Activated naive CD4-positive, alpha-beta T cell treated with anti-CD3 and anti-CD28 coated beads, Interleukin-2, amount 10 ng/mL, durations not matched to agents 7 days and 5 days (primary cell): ENCODE measurements at places on chromosomes 12 and 14.

GRCh38 chr14:106845286-106846087 is 1319.1 kb downstream of the TMEM121 start:
- no peak overlapping the region for H3K27ac ChIP-seq
- peak; percentile 50 for DNase-seq
- no peaks in the 10 kb centered on the region for H3K36me3 ChIP-seq
- peak overlapping the region; percentile 81 for H3K4me3 ChIP-seq
- H3K27me3 ChIP-seq = peaks cover 19% of the 10 kb centered on the region

- peaks cover 32% of the 10 kb centered on the region for H3K27me3 ChIP-seq
- no peak overlapping the region for H3K27ac ChIP-seq
- no peaks in the 10 kb centered on the region for H3K36me3 ChIP-seq
Observed at GRCh38 chr14:74346341-74346740, 1.9 kb upstream of the VRTN start.

- H3K4me3 ChIP-seq = peak overlapping the region; percentile 75
- H3K4me1 ChIP-seq = peaks cover 69% of the 10 kb centered on the region
- no peaks in the 10 kb centered on the region for H3K36me3 ChIP-seq
- peak; percentile 94 for DNase-seq
- peaks cover 51% of the 10 kb centered on the region for H3K27me3 ChIP-seq
Observed at GRCh38 chr12:6778574-6779550, 6.5 kb downstream of the LAG3 start.

GRCh38 chr14:93332397-93332852 is 411 bp downstream of the BTBD7 start:
- H3K4me3 ChIP-seq = peak overlapping the region; percentile 94
- H3K27ac ChIP-seq = peak overlapping the region; percentile 92
- peaks cover 2% of the 10 kb centered on the region for H3K27me3 ChIP-seq

- DNase-seq = no peak
- H3K36me3 ChIP-seq = no peaks in the 10 kb centered on the region
- H3K4me3 ChIP-seq = no peak overlapping the region
- H3K27ac ChIP-seq = no peak overlapping the region
Observed at GRCh38 chr14:96598332-96598928, 96.2 kb downstream of the PAPOLA start.

DNA sequence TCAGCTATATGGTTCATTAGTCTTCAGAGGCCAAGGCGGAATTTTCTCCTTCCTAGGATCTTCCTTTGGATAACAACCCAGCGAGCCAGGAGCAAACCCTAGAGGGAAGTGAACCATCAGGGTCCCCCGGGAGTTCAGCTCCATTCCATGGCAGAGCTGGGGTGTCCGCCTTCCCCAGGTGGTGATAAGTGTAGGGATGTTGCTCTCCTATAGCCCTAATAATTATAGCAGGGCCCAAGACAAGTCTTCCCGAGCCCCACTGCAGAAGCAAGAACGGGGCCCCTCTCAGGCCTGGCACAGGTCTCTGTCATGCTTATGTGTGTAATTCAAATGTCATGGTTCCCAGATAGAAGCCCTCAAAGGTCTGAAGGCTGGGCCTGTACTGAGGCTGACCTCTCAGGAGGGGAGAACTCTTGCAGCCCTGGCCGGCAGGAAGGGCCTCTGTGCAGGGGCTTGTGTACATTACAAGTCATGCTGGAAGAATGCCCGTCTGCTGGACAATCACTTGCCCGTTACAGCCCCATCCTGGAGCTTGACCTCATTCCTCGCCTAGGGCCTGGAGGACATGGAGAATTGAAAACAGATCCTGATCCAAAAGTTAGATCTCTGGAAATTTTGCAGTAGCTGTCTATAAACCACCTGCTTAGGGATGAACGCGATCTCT is 17.3 kb downstream of the LRTM2 start:
- H3K4me3 ChIP-seq = no peak overlapping the region
- H3K4me1 ChIP-seq = no peaks in the 10 kb centered on the region
- no peak for DNase-seq
- peaks cover 24% of the 10 kb centered on the region for H3K27me3 ChIP-seq

DNA sequence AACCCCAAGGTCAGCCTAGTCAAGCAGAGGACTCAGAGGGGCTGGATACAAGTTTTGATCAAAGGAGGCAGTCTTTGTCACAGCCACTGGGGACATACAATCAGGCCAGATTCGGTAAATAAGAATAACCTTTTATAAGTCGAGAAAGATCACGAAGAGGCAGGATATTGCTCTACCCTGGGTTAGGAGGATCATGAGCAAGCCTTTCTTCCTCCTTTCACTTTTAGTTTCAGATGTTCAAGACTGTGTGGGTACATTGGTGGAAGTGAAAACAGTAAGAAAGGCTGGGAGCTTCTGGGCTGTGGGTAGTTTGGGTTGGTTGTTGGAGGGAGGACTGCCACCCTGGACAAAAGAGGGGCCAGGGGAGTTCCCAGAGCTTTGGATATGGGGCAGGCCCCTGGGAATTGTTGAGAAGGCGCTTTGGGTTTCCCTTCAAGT is 127.7 kb downstream of the SNAPC1 start:
- H3K4me3 ChIP-seq = peak overlapping the region; percentile 4
- peaks cover 28% of the 10 kb centered on the region for H3K4me1 ChIP-seq
- DNase-seq = peak; percentile 64
- peak overlapping the region; percentile 92 for H3K27ac ChIP-seq
- H3K27me3 ChIP-seq = peaks cover 22% of the 10 kb centered on the region

DNA sequence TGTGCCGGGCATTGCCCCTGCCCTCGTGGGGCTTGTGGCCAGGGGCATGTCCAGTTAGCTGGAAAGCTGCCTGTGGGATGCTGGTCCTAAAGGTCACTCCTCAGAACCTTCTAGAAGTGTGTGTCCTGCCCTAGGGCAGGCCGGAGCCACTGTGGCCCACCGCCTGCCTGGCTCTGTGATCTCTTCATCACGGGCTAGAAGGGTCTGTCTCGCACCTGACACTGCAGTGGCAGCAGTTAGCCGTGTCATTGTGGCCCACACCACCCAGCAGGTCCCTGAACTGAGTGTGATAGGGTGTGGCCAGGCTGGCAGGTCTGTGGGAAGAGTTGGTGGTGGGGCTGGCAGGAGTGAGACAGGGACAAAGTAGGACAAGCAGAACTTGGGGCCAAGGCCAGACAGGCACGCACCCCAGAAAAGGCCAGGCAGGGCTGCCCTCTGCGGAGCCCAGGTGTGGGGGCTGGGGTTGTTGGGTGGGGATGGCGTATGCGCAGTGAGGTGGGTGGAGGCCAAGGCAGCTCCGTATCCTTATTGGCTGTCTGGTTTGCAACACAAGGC is 41.2 kb downstream of the ADGRD1 start:
- no peaks in the 10 kb centered on the region for H3K36me3 ChIP-seq
- H3K27me3 ChIP-seq = peaks cover 16% of the 10 kb centered on the region
- H3K27ac ChIP-seq = no peak overlapping the region
- no peak overlapping the region for H3K4me3 ChIP-seq
